ENCODE measurements at places on chromosomes 1 and 21. TPM values are rescaled to one million over a fixed set of nuclear protein-coding genes. Genes with fewer than 3 reads are reported as not detected.

The GPR37L1 gene
- total RNA-seq: not detected

The IVL gene
- total RNA-seq: not detected

The ADCY10 gene
- not detected for total RNA-seq

The SLX9 gene
- total RNA-seq: 12.4 TPM

The CELA2B gene
- not detected for total RNA-seq

The C1orf87 gene
- total RNA-seq: not detected

The UBAP2L gene
- 69.8 TPM for total RNA-seq

The FBXO2 gene
- total RNA-seq: not detected

The HPCA gene
- total RNA-seq: 0.29 TPM

The STIL gene
- total RNA-seq: 14.7 TPM

The FAM72A gene
- total RNA-seq: 1.7 TPM

The OR10Z1 gene
- total RNA-seq: not detected

The SHCBP1L gene
- not detected for total RNA-seq

The KRTAP7-1 gene
- not detected for total RNA-seq

The PTGER3 gene
- not detected for total RNA-seq

The SPRR2B gene
- total RNA-seq: not detected

The ANGPTL3 gene
- not detected for total RNA-seq

The USP1 gene
- total RNA-seq: 17.0 TPM

The PBX1 gene
- 48.4 TPM for total RNA-seq

The KIF26B gene
- 15.9 TPM for total RNA-seq

The PLOD1 gene
- 482 TPM for total RNA-seq

The KRTAP19-1 gene
- not detected for total RNA-seq

The LYPD8 gene
- total RNA-seq: not detected

The PRKAB2 gene
- 11.0 TPM for total RNA-seq

The SELE gene
- not detected for total RNA-seq

The SH3BP5L gene
- total RNA-seq: 18.5 TPM

The PGBD5 gene
- 0.86 TPM for total RNA-seq

The UBIAD1 gene
- 6.3 TPM for total RNA-seq

The POU2F1 gene
- 4.6 TPM for total RNA-seq

The ERICH3 gene
- total RNA-seq: not detected

The NPPA gene
- not detected for total RNA-seq

The SLC19A2 gene
- 6.6 TPM for total RNA-seq

The MAP1LC3C gene
- not detected for total RNA-seq

The LRRC41 gene
- 119 TPM for total RNA-seq

The BARHL2 gene
- not detected for total RNA-seq

The ZBTB7B gene
- total RNA-seq: 14.7 TPM

The AMIGO1 gene
- 0.89 TPM for total RNA-seq

The HUNK gene
- not detected for total RNA-seq

The FABP3 gene
- total RNA-seq: 126 TPM

Data from myometrial cell (primary cell).